ENCODE measurements at places on chromosomes 1 and 21. TPM values are rescaled to one million over a fixed set of nuclear protein-coding genes. Genes with fewer than 3 reads are reported as not detected.

DNA sequence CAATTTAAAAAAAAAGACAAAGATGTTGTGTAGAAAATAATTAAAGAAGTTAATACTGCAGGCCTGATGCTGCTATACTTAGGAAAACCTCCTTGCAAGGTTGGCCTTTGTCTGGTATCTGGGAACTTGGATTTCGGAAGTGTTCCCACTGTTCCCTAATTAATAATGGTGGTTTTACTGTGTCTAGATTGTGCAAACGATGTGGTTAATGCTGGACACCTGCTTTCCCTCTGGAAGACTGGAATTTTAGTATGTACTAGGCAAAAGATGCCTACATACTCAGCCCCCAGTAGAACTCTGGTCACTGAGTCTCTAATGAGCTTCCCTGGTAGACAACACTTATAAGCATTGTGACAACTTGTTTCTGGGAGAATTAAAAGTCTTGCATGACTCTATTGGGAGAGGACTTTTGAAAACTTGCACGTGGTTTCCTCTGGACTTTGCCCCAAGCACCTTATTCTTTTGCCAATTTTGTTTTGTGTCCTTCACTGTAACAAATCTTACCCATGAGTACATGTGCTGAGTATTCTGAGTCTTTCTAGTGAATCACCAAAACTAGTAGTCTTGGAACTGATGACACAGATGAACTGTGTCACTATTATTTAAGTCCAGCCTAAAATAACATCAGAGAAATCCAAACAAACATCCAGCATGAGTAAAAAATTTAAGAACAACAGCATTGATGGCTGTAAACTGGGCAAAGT, 40.4 kb downstream of the LIN9 start:
- DNase-seq = no peak

Gene RXFP4
- not detected for total RNA-seq

Gene SLC2A5
- total RNA-seq = not detected

DNA sequence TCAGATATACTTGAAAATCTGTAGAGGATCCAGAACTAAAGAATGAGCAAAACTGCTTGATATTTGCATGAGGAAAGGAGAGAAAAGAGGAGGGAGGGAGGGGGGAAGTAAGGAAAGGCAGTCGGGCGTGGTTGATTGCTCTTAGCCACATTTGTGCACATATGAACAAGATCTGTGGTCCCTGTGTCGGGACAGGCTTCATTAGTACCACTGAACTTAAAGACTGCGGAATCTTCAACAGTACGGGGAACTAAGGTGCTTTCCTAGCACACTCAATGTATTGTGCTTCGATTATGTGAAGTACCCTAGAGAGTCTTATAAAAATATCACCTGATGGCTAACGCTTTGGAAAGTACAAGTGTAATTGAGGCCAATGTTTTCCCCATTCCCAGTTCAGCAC, 59.9 kb downstream of the ZBTB18 start:
- no peak for DNase-seq

Gene ZNF326
- total RNA-seq = 33.9 TPM

Gene KCNN3
- 4.3 TPM for total RNA-seq

GRCh38 chr21:25133939-25134338, 473.3 kb downstream of the MRPL39 start:
- no peak for DNase-seq

GRCh38 chr1:162389021-162389818, 7.7 kb downstream of the C1orf226 start:
- DNase-seq = peak; percentile 79

DNA sequence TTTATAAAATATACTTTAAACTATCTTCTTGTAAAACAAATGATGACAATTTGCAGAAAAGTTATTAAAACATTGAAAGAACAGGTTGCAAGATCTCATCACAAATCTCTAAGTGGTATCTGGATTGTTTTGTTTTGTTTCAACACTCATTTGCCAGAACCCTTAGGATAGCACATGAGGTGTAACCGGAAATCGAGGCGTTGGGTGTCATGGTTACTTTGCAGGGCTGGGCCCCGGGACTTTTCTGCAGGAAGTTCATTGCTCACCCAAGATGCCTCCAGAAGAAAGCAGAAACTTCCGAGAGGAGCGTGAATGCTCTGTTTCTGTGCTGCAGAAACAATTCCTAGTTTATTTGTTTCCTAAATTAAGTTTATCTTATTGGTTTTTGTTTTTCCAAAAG, 2.5 kb downstream of the DISC1 start:
- no peak for DNase-seq

DNA sequence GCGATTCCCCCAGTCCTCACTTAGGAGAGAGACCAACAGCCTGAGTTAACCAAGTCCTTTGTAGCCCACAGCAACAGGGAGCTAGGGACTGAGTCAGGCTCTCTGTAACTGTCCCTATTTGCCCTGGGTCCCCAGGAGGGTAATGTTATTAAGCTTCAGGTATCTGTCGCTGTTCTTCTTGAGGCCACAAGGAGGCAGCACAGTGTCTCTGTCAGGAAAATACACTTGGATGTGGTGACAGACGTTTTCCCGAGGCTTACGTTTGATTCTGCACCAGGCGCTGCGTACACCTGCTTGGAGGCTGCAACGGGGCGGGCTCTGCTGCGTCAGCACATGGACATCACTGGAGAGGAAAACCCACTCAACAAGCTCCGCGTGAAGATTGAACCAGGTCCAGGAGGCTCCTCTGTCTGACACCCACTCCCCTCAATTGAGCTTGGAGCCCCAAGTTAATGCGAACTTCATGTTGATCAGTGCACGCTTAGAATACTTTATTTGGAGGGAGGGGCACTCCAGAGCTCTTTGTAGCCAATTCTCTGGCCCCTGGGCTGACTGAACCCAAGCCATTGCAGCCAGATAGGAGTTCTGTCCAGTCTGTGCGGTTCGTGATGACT, 10.7 kb upstream of the ELF3 start:
- DNase-seq = peak; percentile 74

Gene CYP4Z1
- not detected for total RNA-seq

DNA sequence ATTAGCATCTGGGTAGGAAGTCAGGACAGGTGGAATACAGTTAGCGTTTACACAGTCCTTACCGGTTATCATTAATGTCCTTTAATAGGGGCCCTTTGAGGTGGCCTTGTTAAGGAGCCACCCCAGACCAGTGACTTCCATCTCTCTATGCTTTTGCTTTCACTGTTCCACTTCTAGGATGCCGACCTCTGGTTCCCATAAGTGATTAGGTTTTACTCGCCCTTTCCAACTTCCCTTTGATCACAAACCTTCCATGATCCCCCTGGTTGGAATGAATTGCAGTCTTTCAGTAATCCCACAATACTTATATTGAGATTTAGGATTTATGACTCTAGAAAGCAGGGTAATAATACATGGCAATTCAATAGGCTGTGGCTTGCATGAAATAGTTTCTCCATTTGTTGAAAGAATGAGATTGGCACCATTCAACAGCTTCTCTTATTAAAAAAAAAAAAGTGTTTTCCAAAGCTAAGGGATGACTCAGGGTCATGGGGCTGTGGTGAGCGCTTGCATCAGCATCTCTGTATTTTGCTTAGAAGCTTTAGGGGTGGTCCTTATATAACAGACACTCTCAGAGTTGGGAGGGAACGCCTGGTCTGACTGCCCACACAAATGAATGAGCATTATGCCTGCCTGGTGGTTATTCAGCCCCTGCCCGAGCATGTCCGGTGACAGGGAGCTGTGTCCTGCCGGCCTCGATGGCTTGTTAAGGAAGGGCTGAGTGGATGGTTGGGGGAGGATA, 110.5 kb downstream of the CNIH3 start:
- no peak for DNase-seq

Gene NEXN
- 2.4 TPM for total RNA-seq

- DNase-seq = no peak
Measured at GRCh38 chr21:45910548-45911221, 70.9 kb upstream of the COL6A1 start.

Gene PLD5
- total RNA-seq = 1.8 TPM
